Activated CD8-positive, alpha-beta memory T cell treated with anti-CD3 and anti-CD28 coated beads, Interleukin-2, amount 10 ng/mL, durations not matched to agents 7 days and 5 days (primary cell): ENCODE measurements at places on chromosomes 2 and 18. TPM values are rescaled to one million over a fixed set of nuclear protein-coding genes. Genes with fewer than 3 reads are reported as not detected.

Gene CBLN2
- total RNA-seq = not detected

DNA sequence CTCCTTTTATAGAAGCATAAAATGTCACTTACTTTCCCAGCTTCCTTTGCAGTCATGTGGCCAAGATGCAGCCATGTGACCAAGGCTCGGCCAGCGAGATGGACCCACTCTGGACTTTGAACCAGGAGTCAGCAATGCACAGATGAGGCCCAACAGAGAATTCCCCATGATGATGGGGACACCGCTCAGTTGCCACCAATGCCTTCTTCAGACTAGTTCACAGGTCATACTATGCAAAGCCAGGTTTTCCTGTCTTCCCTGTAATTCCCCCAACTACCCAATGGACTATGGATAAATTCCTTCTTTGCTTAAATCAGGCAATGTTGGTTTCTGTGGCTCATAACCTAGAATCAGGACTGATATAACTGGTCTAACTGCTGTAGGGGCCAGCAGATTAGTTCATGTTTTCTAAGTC lies 22.5 kb upstream of the REL start:
- DNase-seq = no peak

DNA sequence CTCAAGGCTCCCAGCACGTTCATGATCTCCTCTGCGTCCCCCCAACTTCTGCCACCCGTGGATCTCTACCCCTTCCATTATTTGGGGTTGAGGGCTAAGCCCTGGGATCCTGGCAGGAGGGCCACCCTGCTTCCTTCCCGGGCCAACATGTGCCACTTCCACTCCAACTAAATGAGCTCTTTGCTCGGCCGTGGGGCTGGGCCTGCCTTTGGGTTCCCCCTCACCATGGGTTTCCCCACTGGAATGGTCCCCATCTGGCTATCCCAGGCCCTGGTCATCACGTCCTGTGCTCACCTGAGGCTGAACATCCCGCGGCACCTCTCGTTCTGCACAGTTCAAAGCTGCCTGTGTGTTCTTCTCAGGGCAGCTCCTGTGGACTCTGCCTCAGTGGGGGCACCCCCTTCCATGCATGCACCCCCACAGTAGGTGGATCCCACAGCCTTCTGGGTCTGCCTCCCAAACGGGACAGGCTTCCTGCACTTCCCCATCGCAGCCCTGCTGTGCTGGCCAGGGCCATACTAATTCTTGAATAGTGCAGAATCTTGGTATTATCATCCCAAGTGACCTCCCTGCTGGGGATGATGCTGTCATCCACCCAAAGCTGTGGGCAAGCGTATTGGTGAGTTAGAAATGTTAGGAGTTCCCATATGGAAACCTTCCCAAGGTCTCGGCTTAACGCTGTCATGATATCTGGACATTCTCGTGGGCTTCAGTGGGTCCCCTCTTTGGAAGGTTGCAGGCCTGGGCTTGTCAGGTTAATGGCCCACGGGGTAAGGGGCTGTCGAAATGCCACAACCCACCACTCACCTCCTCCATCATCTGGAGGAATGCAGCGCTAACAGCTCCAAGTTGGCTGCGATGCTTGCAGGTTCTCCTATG lies 150.5 kb upstream of the TWIST2 start:
- no peak for DNase-seq

- no peak for DNase-seq
Observed at GRCh38 chr2:25164561-25164960, 3.8 kb downstream of the POMC start.

- DNase-seq = no peak
Observed at GRCh38 chr2:55400332-55400731, 19.3 kb downstream of the CCDC88A start.

GRCh38 chr2:218898109-218898878 lies 17.6 kb downstream of the WNT10A start:
- DNase-seq = peak; percentile 84

Gene CCDC178
- not detected for total RNA-seq

DNA sequence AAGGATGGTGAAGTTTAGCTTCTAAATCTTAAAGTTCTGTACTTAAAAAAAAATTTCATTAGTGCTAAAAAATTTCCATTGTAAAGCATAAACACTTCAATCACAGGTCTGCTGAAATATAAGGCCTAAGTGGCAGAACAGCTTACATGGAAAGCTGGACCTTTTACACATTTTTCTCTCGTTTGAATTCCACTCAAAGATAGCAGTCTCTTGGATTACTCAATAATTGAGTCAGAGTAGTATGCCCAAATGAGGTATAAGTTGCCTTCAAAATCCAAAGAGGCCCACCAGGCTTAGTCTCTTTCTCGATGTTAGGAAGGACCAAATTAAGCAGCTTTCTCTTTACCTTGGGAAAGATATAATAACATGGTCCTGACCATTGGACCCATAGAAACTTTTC lies 220.4 kb upstream of the CWC22 start:
- no peak for DNase-seq

- no peak for DNase-seq
Observed at GRCh38 chr2:6724605-6725140, 141.0 kb downstream of the CMPK2 start.

Gene CASP10
- total RNA-seq = 26.6 TPM

Gene BARD1
- total RNA-seq = 44.6 TPM

Gene TUBA4B
- total RNA-seq = not detected

DNA sequence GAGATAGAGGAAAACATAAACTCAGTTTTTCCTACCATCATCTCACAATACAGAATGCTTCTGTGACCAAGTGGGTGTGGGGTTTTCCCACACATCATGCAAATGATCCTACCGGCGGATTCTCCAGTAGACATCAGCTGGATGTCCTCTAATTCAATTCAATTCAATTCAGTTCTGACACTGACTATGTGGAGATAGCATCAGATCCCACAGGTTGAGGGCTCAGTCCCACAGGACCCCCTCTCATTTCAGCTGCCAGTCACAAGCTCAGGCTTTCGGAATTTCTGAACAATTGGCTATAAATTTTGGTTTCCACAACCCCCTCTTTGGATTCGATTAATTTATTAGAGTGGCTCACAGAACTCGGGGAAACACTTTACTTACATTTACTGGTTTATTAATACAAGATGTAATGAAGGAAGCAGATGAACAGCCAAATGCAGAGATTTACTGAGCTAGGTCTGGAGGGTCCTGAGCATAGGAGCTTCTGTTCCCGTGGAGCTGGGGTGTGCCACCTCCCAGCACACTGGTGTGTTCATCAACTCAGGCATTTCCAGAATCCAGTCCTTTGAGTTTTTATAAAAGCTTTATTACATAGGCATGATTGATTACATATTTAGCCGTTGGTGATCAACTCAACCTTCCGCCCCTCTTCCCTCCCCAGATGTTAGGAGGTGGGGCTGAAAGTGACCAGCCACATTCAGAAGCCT lies 350.1 kb downstream of the MYCN start:
- no peak for DNase-seq

Gene HOXD12
- not detected for total RNA-seq

Gene ANKRD30BL
- total RNA-seq = not detected

DNA sequence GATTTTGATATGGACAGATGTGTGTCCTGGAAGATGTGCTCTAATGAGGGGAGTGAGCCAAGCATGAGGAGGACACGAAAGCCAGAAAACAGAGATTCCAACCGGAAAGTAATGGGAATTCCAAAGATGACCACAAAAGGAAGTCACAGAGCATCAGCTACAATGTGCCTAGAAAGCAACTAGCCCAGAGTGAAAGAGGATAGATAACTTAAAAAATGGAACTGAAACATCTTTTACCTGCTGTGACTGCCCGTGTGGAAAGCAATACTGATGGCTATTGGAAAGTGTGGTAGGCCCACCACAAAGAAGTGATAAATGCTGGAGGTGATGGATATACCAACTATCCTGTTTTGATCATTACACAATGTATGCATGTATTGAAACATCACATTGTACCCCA lies 21.6 kb downstream of the DNMT3A start:
- no peak for DNase-seq

DNA sequence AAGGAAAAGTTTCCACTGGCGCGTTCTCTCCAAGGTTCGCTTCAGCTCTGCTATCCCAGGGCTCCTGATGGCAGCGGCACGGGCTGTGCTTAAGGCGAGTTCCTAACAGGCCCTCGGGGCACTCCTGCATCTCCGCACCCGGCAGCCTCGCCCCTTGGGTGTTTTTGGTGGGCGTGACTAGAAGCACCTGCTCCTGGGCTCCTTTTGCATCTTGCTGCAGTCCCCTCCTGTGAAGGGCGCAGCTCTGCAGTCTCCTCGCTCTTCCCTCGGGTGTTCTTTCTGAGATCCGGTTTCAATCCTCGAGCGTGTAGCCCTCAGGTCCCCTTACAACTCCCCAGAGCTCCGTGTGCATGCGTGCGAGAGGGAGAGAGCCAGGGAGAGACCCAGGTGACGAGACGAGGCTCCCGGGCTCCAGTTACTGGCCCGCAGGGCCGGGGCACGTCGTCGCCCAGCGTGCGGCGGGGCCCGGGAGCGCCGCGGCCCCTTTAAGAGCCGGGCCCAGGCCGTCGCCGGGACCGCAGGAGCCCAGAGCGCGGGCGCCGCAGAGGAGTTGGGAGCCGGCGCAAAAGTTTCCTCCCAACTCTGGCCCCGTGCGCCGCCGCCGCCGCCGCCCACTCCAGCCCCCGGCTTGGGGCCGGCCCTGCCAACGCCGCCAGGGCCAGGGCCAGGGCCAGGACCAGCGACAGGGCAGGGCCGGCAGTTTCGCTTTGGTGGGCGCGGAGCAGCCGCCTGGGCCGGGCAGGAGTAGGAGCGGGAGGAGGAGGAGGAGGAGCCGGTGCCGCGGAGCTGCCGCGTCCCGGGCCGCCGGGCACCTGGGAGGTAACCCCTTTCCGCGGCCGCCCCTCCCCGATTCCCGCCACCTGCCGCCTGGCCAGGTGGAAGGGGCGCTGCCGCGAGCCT lies at the start of gene PARD3B:
Gene PARD3B (plus strand): TSS at position 515 of the 900 bp plus-strand sequence. CDS start 525 bp downstream, outside the sequence.
- peak; percentile 42 for DNase-seq

Gene DNER
- total RNA-seq = not detected

- DNase-seq = no peak
Observed at GRCh38 chr18:28735731-28736130, 558.8 kb upstream of the CDH2 start.

DNA sequence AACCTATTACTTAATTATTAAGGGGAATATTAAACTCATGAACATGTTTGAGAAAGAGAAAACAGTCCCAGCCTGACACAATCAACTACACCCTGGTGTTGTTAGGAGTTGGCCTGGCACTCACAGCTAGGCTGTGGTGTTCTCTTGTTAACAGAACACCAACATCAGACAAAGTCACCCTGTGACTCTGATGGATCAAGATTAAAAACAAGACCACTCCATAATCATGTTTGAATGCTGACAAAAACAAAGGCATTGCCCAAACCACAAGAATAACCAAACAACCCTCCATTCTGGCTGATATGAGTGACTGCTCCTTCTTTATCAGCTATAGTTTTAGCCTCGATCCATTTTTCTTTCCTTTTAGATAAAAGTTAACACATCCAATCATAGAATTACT lies 3.0 kb downstream of the BOLL start:
- no peak for DNase-seq

- no peak for DNase-seq
Observed at GRCh38 chr18:67179726-67180125, 336.8 kb downstream of the DSEL start.

Gene PROKR1
- not detected for total RNA-seq

DNA sequence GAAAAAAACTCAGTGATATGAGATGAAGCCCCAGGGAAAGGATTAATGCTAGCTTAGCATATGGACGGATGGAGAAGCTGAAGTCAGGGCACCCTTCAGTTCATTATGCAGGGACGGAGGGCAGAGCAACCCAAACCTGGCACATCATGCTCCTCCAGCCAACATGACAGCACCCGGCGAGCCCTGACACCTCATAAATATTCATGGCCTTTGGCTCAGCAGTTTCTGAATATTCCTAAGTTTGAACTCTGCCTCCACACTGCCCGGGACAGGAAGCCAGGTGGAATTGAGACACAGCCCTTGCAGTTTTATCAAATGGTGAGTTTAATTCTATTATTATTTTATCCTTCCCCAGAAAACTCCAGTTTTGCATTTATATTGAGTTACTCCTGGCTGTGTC lies 87.3 kb upstream of the SH3BP4 start:
- no peak for DNase-seq

DNA sequence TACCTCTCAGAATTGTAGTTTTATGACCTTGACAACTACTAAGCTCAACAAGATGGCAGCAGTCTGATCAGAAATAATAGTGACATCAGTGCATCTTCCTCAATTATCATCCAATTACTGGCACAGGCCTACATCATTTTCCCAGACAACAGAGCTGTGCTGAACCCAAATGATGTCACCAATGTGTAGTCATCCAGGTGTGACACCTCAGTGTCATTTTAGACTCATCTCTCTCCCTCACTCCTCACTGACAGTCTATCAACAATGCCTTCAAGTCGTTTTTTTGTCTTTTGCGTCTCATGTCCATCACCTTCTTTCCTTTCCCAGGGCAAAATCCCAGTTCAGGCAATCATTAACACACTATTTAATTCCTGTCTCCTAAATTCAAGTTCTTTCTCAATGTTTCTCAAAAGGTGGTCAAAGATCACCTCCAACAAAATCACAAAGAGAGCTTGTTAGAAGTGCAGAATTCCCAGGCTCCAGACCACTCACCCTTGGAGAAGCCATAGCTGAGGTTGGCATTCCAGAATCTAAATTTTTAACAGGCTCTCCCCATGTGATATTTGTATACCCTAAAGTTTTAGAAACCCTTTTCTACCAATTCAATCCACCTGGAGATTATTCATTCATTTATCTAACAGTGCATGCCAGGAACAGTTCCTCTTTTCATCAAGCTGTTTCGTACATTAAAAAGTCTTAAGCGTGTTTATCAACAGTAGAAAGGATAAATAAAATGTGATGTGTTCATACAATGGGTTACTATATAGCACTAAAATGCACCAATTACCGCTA lies 125.3 kb upstream of the KLF7 start:
- DNase-seq = no peak

- DNase-seq = no peak
Observed at GRCh38 chr2:42013409-42013808, 34.4 kb upstream of the PKDCC start.

Gene TNFAIP6
- not detected for total RNA-seq

Gene TIGD1
- 6.1 TPM for total RNA-seq

GRCh38 chr2:194735837-194736542 lies 921.0 kb upstream of the SLC39A10 start:
- DNase-seq = no peak

GRCh38 chr2:62941413-62941812 lies 109.2 kb upstream of the OTX1 start:
- DNase-seq = no peak

GRCh38 chr2:214378455-214379103 lies 32.3 kb upstream of the VWC2L start:
- DNase-seq = no peak

Gene ARHGEF33
- 1.0 TPM for total RNA-seq

Gene TMEM37
- total RNA-seq = not detected

Gene DGUOK
- total RNA-seq = 65.9 TPM

GRCh38 chr2:158650646-158651357 lies 144.3 kb upstream of the DAPL1 start:
- DNase-seq = no peak

DNA sequence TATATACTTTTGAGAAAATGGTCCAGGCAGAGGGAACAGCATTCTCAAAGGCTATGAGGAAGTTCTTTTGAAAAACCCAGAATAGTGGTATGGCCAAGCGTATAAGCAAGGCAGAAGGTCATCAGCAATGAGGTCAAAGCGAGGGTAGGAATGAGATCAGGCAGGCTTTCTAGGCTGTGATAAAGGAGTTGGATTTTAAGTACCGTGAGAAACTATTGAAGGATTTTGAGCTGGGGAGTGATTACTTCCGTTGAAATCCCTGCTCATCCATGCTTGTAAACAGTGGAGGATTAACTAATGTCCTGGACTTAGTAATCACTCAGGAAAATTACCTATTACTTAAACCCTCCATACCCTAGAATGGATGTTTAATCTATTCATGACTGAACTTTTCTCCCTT lies 50.2 kb downstream of the EMILIN2 start:
- no peak for DNase-seq
